ENCODE measurements at places on chromosomes 11 and 22.

- H3K27ac ChIP-seq = no peak overlapping the region
- DNase-seq = peak; percentile 72
- peaks cover 7% of the 10 kb centered on the region for H3K4me1 ChIP-seq
- H3K4me3 ChIP-seq = peak overlapping the region; percentile 79
- H3K27me3 ChIP-seq = peaks cover 19% of the 10 kb centered on the region
Observed at GRCh38 chr22:50599816-50600455, 657 bp upstream of the MAPK8IP2 start.

DNA sequence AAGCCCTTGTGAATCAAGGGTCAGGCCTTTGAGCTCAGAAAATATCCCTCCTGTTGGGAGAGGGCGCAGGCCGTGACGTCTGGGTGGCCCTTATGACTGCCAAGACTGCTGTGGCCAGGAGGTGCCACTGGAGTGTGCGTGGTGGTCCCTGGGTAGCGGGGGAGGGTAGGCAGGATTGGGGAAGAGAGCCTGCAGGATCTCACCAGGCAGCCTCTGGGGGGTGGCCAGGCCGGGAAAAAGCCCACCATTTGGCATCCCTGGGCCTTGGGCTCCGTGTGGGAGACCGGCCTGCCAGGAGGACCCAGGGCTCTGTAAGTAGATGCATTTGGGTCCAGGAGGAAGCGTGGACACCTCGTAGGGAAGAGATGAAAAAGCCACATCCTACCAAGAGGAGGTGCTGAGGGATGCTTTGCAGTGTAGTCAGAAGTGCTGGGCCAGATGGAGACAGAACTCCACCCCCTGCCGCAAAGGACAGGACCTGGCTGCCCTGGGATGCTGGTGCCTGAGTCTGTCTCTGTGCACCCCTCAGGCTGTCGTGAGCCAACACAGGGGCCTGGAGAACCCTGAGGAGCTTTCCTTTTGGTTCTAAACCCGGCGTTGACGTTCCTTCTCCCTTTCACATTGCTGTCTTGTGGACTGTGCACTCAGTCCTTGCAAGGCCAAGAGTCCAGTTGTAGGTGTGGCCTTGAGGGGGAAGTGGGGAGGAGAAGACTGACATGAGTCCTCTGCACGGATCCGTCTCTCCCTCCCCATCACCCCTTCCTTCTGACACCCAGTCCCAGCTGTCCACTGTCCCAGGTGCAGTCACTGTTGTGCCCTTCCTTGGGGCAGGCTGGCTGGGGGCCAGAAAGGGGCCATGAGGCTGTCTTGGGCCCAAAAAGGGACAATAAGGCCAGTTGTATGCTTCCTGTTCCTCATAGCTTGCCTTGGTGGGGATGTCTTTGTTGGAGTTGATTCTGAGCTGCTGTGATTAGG, 12.7 kb upstream of the MIEF1 start:
- H3K36me3 ChIP-seq = no peaks in the 10 kb centered on the region
- H3K4me1 ChIP-seq = peaks cover 13% of the 10 kb centered on the region
- no peaks in the 10 kb centered on the region for H3K27me3 ChIP-seq
- H3K27ac ChIP-seq = peak overlapping the region; percentile 25
- H3K4me3 ChIP-seq = no peak overlapping the region

DNA sequence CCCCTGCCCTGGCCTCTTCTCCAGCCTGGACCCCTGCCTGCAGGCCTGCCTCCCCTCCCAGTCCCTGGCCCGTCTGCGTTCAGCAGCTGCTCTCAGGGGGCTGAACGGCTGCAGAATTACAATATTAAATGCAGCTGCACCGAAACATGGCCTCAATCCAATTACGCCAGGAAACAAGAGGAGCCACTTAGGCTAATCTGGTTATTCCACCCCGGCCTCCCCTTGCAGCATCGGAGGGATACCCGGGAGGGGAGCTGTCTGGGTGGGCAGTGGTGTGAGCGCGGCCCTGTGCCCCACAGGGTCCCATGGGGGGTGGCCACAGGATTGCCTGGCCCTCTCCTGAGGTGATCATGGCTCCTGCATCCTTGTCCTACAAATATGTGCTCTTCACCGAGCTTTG, 42.6 kb downstream of the FLRT1 start:
- H3K4me1 ChIP-seq = no peaks in the 10 kb centered on the region
- H3K27me3 ChIP-seq = no peaks in the 10 kb centered on the region
- no peaks in the 10 kb centered on the region for H3K36me3 ChIP-seq
- no peak overlapping the region for H3K27ac ChIP-seq
- DNase-seq = no peak
- no peak overlapping the region for H3K4me3 ChIP-seq

- H3K4me1 ChIP-seq = peaks cover 9% of the 10 kb centered on the region
- no peaks in the 10 kb centered on the region for H3K27me3 ChIP-seq
- no peak overlapping the region for H3K4me3 ChIP-seq
- H3K36me3 ChIP-seq = peaks cover 13% of the 10 kb centered on the region
- DNase-seq = no peak
- no peak overlapping the region for H3K27ac ChIP-seq
Observed at GRCh38 chr11:57728829-57729228, 12.5 kb upstream of the SELENOH start.

DNA sequence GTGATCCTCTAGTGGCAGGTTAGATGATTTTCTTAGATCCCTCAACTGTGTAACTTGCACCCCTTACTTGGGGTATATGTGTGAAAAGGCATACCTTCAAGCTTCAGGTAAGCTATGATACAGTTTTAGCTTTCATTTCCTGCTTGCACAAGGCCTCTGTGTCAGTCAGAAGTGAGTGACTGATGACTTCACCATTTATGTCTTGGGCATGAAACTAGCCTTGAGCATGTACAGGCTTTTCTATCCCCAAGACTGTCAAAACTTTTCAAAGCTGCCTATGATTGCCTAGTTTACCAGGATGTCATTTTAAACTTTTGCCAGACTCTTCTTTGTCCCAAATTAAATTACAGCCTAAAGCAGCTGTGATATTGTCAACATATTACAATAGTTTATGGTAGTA, 286.1 kb upstream of the CNTN5 start:
- no peak overlapping the region for H3K4me3 ChIP-seq
- no peak overlapping the region for H3K27ac ChIP-seq
- H3K27me3 ChIP-seq = no peaks in the 10 kb centered on the region
- no peaks in the 10 kb centered on the region for H3K4me1 ChIP-seq
- no peak for DNase-seq

- H3K27ac ChIP-seq = peak overlapping the region; percentile 98
- peak; percentile 53 for DNase-seq
- peaks cover 83% of the 10 kb centered on the region for H3K4me1 ChIP-seq
- no peaks in the 10 kb centered on the region for H3K27me3 ChIP-seq
- peaks cover 22% of the 10 kb centered on the region for H3K36me3 ChIP-seq
- H3K4me3 ChIP-seq = peak overlapping the region; percentile 78
Observed at GRCh38 chr11:61023086-61023965, 51.8 kb downstream of the CD6 start.

DNA sequence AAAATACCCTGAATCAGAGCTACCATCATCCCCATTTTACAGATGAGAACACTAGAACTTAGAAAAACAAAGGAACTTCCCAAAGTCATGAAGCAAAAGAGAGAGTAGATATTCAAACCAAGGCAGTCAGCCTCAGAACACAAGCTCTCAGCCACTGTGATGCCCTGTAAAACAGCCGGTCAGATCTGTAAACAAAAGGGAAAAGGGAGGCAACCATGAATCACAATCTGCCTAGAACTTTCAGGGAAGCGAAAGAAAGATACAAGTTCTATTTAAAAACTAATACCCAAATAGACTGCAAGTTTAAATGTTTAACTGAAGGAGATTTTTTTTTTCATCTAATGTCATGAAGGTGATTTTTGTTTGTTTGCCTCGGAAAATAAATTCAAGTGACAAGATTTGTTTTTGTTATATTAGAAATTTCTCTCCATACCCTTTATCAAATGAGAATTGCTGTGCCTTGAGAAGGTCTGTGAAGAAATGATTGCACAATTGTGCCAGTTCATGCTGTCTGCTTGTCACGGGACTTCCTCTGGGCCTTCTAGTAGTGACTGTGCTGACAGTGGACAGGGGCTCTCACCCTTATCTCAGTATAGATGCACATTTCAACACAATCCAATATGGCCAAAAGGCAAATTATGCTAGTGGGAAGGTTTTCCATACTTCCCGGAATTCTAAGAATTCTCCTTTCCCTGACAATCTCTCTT, 11.7 kb downstream of the SAA1 start:
- H3K36me3 ChIP-seq = peaks cover 46% of the 10 kb centered on the region
- DNase-seq = no peak
- no peaks in the 10 kb centered on the region for H3K4me1 ChIP-seq
- H3K27ac ChIP-seq = no peak overlapping the region
- H3K27me3 ChIP-seq = no peaks in the 10 kb centered on the region

DNA sequence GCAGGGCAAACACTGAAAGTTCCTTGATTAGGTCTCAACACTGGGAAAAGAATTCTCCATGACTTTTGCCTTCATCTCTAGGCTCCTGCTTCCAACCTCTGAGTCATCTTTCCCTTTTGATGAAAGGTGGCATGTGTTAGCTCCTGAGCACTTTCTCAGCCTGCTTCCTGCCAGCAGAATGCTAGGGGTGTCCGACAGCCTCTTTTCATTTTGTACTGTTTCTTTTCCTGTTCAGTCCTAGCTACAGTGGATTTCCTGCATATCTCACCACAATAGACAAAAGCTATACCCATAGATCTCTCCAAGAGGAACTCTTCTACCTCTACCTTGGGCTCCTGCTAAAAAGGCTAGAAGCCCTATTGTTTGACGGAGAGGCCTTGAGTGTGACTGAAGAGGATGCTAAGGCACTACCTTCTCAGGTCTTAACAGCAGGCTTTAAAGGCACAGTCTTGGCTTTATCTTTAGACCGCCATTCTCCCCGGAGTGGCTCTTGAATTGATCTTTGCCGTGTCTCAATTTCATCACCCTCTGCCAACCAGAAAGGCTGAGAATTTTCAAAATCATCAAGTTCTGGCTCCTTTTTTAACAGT, 145.5 kb downstream of the RBFOX2 start:
- H3K36me3 ChIP-seq = no peaks in the 10 kb centered on the region
- no peaks in the 10 kb centered on the region for H3K27me3 ChIP-seq
- H3K4me1 ChIP-seq = peaks cover 25% of the 10 kb centered on the region
- no peak overlapping the region for H3K4me3 ChIP-seq
- H3K27ac ChIP-seq = peak overlapping the region; percentile 69

GRCh38 chr11:75422248-75423231, 10.5 kb downstream of the KLHL35 start:
- no peak for DNase-seq
- no peaks in the 10 kb centered on the region for H3K27me3 ChIP-seq
- no peaks in the 10 kb centered on the region for H3K4me1 ChIP-seq
- no peak overlapping the region for H3K27ac ChIP-seq
- H3K4me3 ChIP-seq = no peak overlapping the region
- H3K36me3 ChIP-seq = peaks cover 12% of the 10 kb centered on the region

DNA sequence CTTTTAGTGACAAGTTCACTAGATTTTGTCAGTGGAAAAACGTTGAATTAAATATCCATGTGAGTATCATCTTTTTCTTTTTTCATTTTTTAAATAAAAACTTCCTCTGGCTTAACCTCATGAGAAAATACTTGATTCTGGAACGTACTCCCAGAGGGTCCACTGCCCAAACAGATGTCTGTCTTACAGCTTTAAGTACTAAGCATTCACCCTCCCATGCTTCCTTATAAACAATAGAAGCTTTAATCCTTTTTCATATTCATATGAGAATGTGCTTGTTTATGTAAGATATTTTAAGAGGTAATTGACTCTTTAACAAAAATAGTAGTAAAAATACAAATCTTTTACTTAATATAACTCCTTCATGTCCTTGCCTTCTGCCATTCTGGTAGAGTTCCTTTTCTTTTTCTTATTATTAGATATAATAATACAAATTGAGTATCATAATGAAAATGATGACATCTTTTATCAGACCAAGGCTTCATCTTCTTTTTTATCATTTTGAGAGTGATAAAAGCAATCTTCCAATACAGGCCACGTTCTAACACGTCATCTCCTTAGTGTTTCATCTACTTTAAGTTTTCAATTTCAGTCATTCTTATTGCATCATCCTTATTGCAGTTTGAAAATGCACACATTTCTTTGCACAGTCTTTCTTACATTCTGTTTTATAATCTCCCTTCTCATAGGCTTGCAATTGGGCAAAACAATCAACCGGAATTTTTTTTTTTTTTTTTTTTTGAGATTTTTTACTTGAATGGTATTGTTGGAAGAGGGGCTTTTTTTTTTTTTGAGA, 69.5 kb upstream of the MYO18B start:
- H3K27ac ChIP-seq = no peak overlapping the region
- DNase-seq = no peak
- no peaks in the 10 kb centered on the region for H3K4me1 ChIP-seq

GRCh38 chr11:118928870-118929500, 3.3 kb upstream of the BCL9L start:
- peak; percentile 43 for DNase-seq
- peak overlapping the region; percentile 100 for H3K27ac ChIP-seq
- peaks cover 33% of the 10 kb centered on the region for H3K4me1 ChIP-seq
- H3K4me3 ChIP-seq = peak overlapping the region; percentile 94
- peaks cover 8% of the 10 kb centered on the region for H3K36me3 ChIP-seq
- no peaks in the 10 kb centered on the region for H3K27me3 ChIP-seq

GRCh38 chr22:39877079-39877845, 16.3 kb downstream of the ENTHD1 start:
- H3K27ac ChIP-seq = no peak overlapping the region
- no peaks in the 10 kb centered on the region for H3K27me3 ChIP-seq
- H3K4me1 ChIP-seq = no peaks in the 10 kb centered on the region

GRCh38 chr22:49413146-49413545, 414.5 kb downstream of the BRD1 start:
- no peak overlapping the region for H3K27ac ChIP-seq
- H3K4me3 ChIP-seq = no peak overlapping the region
- H3K27me3 ChIP-seq = peaks cover 3% of the 10 kb centered on the region

DNA sequence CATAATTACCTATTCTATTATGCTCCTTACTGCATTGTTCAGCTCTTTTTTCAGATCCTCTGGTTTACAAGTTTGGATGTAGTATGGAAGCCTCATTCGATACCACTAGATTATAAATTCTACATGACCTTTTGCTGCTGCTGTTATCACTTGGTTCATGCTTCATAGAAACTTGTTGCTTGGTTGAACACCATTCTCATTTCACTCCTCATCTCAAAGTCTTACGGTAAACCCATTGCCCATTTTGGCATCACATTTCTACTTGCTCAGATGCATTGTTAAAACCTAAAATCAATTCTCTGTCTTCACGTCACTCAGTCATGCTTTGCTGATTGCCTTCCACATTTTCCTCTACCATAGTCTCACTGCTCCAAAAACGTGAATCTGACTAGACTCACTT, 155.5 kb upstream of the DDI1 start:
- H3K36me3 ChIP-seq = no peaks in the 10 kb centered on the region
- H3K4me3 ChIP-seq = no peak overlapping the region
- H3K4me1 ChIP-seq = no peaks in the 10 kb centered on the region
- no peak for DNase-seq
- no peak overlapping the region for H3K27ac ChIP-seq

- peaks cover 15% of the 10 kb centered on the region for H3K36me3 ChIP-seq
- H3K4me3 ChIP-seq = no peak overlapping the region
- no peak for DNase-seq
- H3K27me3 ChIP-seq = no peaks in the 10 kb centered on the region
- H3K4me1 ChIP-seq = peaks cover 80% of the 10 kb centered on the region
- peak overlapping the region; percentile 90 for H3K27ac ChIP-seq
Observed at GRCh38 chr11:121487191-121487590, 34.4 kb upstream of the SORL1-AS1 start.

- no peak overlapping the region for H3K27ac ChIP-seq
- no peak overlapping the region for H3K4me3 ChIP-seq
- no peaks in the 10 kb centered on the region for H3K4me1 ChIP-seq
- DNase-seq = no peak
Observed at GRCh38 chr22:32752326-32752725, 49.2 kb upstream of the TIMP3 start.

GRCh38 chr11:103170865-103171264, 61.6 kb downstream of the DYNC2H1 start:
- no peaks in the 10 kb centered on the region for H3K27me3 ChIP-seq
- no peaks in the 10 kb centered on the region for H3K36me3 ChIP-seq
- no peaks in the 10 kb centered on the region for H3K4me1 ChIP-seq
- no peak for DNase-seq
- H3K27ac ChIP-seq = no peak overlapping the region
